Stimulated activated memory B cell treated with anti-CD40 and anti-IgM and Interleukin-4, amounts not matched to agents 10 μg/mL and 1 μg/mL and 100 μg/mL, for 72 hours (primary cell): ENCODE measurements at places on chromosomes 4 and X.
A peak's percentile ranks its signal among the peaks of the same experiment; 100 is the strongest.

DNA sequence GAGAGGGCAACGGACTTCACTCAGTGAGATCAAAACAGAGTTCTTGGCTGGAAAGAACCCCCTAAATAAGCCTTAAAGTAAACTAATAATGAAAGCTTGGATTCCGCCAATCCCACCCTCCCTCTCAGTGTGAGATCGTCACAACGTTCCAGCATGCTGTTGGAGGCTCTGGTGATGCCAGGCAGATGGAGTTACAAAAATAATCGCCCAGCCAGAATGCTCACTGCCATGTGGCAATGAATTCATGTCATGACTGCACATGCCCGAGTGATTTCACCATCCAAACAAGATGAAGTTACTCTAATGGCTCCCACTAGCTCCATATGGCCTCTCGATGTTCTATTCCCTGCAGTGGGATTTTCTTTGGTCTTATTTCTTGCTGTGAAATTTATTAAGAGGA lies 248.0 kb downstream of the SPATA18 start:
- ATAC-seq, result no peak

- peak; percentile 83 for ATAC-seq
These were observed 381.0 kb upstream of the BOD1L1 start for GRCh38 chr4:14008494-14008893.

GRCh38 chr4:93710101-93710846 lies 118.3 kb upstream of the ATOH1 start:
- ATAC-seq, result peak; percentile 39

DNA sequence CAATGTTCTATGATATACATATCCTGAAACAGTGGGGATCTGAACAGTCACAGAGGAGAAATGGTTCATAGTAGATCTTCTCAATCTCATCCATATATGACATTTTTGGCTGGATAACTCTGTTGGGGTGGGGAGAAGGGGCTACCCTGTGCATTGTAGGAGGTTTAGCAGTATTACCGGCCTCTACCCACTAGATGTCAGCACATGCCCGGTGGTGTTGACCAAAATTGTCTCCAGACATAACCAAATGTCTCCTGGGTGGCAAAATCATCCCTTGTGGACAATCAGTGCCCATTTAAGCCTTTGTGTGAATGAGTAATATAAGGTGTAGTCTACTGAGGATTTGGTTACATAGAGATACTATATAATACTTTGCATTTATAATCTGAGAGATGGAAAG lies 89.9 kb downstream of the PLS3 start:
- ATAC-seq, result no peak

- no peak for ATAC-seq
These were observed 104.8 kb upstream of the MSX1 start for GRCh38 chr4:4754641-4755040.

- ATAC-seq, result no peak
These were observed 167.0 kb upstream of the IL15 start for GRCh38 chr4:141469392-141469791.

- ATAC-seq, result no peak
These were observed 22.2 kb downstream of the SPINK2 start for GRCh38 chr4:56799161-56799759.

GRCh38 chr4:17930256-17930655 lies 91.3 kb downstream of the LCORL start:
- ATAC-seq, result no peak

DNA sequence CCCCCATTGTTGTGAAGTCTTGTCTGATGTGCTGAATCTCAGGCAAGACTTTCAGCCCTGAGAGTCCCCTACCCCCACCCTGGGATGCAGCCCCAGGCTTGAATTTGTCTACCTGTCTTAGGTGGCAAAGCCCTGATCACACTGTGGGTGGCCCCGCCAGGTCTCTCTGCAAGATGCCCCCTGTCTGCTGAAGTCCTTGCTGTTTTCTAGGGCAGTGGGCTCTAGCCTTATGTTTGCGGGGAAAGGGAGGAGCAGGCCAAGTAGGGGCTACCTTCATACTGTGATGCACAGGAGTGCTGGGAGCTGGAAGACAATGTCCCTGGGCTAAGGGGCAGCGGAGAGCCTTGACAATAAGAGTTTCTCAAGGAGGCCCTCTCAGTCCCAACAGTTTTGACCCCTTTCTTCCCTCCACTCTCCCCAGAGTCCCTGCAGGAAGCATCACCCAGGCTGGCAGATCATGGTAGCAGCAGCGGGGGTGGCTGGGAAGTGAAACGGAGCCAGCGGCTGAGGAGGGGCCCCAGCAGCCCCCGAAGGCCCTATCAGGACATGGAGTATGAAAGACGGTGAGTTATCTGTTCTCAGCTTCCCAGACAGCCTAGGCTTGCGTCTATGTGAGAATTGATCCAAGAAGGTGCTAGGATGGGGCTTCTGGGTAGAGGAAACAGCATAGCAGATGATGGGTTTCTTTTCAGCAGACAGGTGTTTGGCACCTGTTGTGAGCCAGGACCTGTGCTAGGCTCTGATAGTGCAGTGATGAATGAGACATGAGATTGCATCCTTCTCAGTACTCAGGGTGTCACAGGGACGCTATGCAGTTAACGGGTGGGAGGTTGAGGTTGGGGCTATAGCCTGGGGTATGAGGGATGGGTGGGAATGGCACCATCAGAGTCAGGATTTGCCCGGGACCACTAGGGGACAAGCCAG lies 2.2 kb downstream of the RBM10 start:
- ATAC-seq, result no peak

DNA sequence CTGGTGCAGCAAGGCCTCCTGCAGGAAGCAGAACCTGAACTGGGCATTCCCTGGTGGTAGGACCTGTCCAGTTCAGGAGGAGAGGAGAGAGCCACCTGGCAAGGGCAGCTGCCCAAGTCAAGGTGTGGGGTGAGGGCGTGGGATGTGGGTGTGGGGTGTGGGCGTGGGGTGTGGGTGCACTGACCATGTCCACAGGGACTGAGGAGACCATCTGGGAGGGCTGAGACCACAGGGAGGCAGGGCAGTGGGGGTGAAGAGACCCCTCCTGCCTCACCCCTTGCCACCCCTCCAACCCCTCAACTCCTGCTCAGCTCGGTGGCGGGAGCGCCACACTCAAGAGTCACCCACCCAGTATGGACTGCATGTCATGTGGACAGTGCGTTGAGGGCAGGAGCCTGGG lies 117.9 kb downstream of the CPZ start:
- peak; percentile 56 for ATAC-seq

DNA sequence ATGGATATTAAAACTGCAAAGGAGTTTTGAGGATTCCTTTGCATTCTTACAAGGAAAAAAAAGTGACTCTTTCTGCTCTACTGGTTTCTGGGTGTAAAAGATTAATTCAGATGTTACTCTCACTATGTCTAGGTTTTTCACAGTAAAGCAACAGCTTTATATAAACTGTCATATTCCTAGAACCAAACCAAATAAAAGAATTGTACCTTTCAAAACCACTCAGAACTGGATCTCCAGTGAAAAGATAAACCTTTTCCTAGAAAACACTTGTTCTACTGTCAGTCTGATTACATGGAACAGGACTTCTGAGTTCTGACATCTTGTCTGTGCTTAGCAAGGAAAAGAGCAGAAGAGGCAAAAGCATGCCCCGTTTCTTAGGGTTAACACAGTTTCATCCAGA lies 5.0 kb upstream of the PPID start:
- ATAC-seq, result no peak

- no peak for ATAC-seq
These were observed 250.6 kb downstream of the SNCA start for GRCh38 chr4:89586318-89586717.

GRCh38 chrX:30597216-30598012 lies 19.8 kb upstream of the TASL start:
- peak; percentile 78 for ATAC-seq

GRCh38 chr4:20764366-20764992 lies 64.2 kb downstream of the PACRGL start:
- ATAC-seq, result no peak

GRCh38 chr4:82741188-82741587 lies 57.4 kb downstream of the SCD5 start:
- ATAC-seq, result no peak

- no peak for ATAC-seq
These were observed 223.1 kb downstream of the KDR start for GRCh38 chr4:54902271-54902670.

GRCh38 chr4:159444678-159445077 lies 341.8 kb downstream of the RAPGEF2 start:
- no peak for ATAC-seq

DNA sequence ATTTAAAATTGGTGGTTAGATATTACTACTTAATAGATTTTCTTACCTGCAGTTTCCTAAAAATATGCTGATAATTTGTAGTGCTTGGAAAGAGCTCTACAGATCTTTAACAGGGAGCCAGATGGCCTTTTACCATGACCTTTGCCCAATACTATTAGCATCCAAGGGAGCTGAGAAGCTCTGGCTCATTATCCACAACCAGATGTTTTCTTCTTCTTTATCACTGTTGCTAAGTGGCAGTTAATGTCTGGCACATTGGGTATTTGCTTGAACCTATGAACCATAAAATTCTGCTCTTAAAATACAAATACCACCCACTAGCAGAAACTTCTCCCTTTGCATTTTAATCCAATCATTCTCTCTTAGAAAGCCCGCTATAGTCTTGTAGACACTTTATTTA lies 1480.3 kb downstream of the C4orf33 start:
- ATAC-seq, result no peak

DNA sequence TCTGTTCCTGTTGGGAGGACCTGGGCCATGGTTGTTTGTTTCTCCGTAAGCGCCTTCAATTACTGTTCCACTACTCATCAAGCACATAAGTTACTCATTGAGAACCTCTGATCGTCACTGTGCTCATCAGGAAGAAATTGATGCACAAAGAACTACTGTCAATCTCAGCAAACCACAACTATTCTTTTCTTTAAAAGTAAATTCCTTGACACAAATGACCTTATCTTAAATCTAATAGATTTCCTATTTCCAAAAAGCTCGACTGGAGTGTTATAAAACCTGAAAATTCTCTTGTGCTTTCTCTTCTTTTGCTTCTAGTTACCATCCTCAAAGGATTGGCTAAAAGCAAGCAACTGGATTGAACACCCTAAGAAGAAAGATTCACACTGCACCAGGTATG lies at the start of gene MUC7:
MUC7 (plus strand) TSS at position 301 of the 400 bp plus-strand sequence. CDS start 1,825 bp downstream, outside the sequence.
- no peak for ATAC-seq

DNA sequence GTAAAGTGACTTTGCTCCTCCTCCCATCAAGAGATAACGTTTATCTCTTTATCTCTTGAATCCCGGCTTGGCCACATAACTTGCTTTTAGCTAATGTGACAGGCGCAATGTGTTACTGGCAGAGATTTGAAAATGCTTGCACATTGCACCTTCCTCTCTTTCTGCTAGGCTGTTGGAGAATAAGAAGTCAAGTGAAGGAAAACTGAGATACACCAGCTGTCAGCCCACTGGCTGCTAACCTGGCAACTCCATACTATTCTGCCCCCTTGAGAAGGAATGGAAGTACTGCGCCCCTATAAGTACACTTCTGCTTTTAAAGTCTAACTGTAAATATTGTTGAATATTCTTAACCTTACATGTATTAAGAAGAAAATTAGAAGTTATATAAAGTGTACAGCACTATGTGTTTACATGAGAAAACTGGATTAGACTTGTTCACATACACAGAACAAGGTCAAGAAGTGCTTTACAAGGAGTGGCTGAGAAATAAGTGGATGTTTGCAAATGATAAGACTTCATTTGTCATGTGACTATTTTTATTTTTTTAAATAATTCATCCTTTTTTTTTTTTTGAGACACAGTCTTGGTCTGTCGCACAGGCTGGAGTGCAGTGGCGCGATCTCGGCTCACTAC lies 424.5 kb upstream of the CTSO start:
- no peak for ATAC-seq

- ATAC-seq, result no peak
These were observed 1539.0 kb upstream of the IGFBP7 start for GRCh38 chr4:58649226-58649625.

DNA sequence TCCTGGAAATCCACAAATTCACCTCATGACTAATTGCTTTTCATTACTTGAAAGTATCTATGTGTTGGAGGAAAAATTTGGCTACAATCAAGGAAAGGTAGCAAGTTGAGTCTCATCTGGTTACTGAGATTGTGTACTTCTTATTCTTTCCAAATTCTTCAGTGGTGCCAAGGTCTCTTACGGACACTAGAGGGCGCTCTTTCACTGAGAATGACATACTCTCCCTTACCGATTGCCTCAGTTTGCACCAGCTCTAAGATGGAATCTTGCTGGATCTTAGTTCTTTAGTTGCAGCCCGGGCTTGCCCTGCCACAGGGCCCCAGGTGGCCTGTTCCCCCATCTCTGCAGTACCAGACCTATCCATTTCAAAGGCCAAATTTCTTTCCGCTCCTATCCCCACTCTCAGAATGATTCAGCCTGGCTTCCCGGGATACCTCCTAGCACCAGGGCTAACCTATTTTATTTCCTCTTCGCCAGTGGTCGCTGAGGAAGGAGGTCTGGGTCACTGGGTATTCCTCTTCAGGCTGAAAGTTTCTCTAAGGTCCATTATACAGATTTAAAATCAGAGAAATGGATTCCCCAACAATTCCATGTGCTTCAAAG lies 24.6 kb upstream of the GPR50 start:
- no peak for ATAC-seq

- no peak for ATAC-seq
These were observed 50.5 kb downstream of the GPR174 start for GRCh38 chrX:79195027-79195426.

DNA sequence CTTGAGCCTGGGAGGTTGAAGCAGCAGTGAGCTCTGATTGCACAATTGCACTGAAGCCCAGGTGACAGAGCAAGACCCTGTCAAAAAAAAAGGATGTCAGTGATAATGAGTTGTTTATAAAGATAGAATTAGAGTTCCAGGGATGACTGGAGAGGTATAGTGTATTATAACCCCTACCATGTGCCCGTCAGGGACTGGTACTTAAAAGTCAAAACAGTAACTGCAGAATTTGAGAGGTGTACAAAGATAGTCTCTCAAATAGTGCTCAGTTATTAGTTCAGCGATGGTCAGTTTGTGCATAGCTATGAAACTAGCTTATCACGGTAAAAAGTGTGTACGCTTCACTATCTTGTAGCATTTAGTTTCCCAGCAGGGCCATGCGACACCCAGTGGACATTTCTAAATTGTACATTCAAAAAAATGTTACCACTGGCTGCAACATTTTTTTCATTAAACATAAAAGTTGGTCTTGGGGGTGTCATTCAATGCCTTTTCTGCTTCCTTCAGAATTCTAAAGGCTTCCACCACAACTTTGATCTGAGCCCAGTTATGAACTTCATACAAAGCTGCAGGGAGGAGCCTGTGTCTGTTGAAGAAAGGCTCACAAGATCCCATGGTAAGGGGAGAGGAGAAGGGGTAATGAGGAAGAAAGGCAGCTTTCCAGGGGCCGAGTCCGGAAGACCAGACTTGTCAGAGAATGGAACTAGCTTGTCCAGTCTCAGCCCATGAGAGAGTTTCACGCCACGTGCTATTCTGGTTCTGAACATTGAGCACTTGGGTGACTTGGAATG lies 9.2 kb upstream of the GYG2 start:
- ATAC-seq, result no peak

- peak; percentile 89 for ATAC-seq
These were observed 10.5 kb downstream of the ACSL1 start for GRCh38 chr4:184815046-184815877.

- peak; percentile 84 for ATAC-seq
These were observed 128.9 kb downstream of the REELD1 start for GRCh38 chr4:146343199-146343598.

- ATAC-seq, result no peak
These were observed 48.6 kb downstream of the PDGFRA start for GRCh38 chr4:54277691-54278090.

- ATAC-seq, result no peak
These were observed 191.5 kb downstream of the SLC7A11 start for GRCh38 chr4:138050601-138051000.
